Bone marrow (tissue), 2 donors: ENCODE measurements at places on chromosomes 5 and 9.

GRCh38 chr5:123928401-123928800, 416.4 kb downstream of the CSNK1G3 start:
- no peak for DNase-seq

GRCh38 chr9:15915711-15916110, 362.9 kb downstream of the CCDC171 start:
- no peak for DNase-seq

DNA sequence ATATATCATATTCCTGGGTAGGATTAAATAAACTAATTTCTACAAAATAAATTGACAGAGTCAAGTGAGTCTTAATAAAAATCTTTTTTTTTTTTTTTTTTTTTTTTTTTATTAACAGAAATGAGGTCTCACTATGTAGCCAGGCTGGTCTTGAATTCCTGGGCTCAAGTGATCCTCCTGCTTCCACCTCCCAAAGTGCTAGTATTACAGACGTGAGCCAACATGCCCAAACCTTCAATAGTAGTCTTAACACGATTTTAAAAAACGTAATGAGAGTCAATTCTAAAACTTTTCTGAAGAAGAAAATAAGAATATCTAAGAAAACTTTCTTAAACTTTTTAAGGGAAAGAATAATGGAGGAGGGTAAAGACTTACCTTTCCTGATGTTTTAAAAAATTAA, 84.2 kb downstream of the YIPF5 start:
- no peak for DNase-seq

- DNase-seq = no peak
These were observed 235.5 kb upstream of the ACTBL2 start for GRCh38 chr5:57718155-57718554.

DNA sequence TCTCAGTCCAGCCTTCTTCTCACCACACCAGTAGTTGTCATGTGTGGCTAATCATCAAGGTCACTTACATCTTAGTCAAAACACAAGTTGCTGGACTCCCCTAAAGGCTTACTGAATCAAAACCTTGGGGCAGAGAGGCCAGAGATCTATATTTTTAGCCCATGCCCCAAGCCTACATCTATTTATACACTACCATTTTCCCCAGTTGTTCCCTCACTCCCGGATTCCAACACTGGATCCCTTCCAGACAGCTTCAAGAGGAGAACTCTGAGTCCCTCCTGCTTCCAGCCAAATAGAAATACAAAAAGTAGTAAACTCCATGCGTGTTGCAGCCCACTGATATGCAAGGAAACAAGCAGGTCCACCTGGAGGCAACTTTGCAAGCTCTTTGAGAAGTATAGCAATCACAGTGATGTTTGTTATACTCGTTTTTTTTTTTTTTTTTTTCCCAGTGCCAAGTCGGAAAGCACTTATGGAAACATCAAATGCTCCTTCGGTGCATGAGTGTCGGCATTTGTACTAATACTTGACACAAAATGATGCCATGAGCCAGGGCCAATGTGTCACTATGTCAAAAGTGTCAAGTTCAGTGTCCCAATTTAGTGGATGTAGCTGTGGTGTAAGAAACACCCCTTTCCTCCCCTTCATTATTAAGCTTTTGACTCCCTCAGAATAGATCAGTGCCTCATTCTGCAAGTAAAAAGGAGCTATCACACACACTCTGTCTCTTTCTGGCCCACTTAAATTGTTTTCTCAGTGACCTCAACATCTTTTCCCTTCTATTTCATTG, 594.2 kb upstream of the SGCD start:
- no peak for DNase-seq

GRCh38 chr9:127176631-127177030, 54.2 kb upstream of the ANGPTL2 start:
- no peak for DNase-seq

DNA sequence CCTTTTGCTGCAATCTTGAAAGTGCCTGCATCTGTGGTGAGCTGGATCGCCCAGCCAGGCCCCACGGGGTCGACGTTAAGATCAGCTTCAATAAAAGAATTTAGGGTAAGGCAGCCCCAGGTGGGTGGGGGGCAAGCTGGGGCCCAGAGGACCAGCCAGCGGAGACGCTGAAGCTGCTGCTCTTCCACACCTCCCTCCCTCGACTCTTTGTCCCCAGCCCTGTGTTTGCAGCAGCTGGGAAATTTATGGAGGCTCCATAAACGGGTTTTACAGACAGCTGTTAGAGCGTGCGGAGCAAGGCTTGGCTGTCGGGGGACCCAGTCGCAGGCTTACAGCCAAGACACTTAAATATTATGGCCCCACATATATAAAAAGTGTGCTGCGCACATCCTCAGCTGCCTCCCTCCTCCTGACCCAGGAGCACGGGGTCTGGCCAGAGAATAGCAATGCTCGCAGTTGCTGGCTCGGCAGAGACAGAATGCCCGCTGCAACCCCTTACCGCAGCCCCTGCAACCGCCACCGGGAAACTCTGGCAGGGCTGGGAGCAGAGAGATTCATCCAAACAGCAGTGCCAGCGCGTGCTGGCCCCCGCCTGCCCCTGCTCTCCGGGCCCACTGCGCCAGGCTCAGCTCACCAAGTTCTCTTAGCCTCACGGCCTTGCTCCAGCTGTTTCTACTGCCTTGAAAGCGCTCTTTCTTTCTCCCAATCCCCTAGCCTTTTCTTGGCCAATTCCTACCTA, 28.4 kb upstream of the MVB12B start:
- no peak for DNase-seq

DNA sequence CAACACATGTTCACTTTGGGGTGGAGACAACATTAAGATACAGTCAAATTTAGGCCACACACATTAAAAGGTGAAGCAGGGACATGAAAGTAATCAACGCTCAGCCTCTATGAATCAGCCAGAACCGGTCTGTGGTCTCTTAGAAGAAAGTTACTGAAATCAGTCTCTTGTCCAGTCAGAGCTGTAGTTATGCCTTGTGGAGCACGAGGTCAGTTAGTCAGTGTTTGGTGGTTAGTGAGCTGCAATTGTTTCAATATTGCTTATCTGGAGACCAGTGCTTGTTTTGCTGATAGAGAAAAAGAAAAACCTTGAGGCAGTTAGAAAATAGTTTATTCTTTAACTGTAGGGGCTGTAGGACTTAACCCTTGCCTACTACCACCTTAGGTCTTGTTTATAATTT, 157.8 kb upstream of the RASEF start:
- DNase-seq = no peak

DNA sequence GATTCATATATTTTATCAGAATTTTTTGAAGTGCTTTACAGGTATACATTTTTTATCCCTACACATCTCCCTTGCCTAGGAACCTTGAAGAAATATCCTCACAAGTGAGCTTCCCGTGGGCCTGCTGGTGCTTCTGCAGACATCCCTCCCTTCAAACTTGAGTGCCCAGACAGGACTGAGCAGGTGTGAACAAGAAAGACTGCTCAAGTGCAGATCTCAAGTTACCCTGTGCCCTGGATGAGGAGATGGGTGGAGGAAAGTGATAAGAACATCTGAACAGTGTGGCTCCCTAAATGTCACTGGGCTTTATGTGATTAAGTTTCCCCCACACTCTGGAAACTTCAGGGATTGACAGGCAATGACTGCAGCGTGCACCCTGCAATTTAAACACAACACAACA, 209.8 kb downstream of the TLE1 start:
- no peak for DNase-seq

DNA sequence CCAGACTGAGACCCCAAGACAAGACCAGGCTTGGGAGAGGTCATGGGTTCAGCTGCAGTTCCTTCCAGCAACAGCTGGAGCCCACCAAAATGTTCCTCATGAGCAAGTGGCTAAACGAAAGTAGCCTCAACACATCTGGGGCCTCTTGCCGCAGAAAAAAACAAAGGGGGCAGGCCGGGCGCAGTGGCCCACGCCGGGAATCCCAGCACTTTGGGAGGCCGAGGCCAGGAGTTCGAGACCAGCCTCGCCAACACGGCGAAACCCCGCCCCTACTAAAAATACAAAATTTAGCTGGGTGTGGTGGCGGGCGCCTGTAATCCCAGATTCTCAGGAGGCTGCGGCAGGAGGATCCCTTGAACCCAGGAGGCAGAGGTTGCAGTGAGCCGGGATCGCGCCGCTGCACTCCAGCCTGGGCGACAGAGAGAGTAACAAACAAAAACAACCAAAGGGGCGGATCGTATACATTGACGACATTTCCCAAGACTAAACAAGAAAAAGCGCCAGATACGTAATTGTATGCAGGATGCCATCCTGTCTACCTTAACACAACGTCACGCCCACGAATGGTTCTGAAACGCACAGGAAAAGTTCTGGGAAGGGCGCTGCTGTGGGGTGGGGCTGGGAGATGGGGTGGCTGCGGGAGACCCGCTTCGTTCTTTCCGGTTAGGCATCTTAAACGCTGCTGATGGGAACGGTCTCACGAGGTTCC, 1.7 kb downstream of the INPP5E start:
- no peak for DNase-seq

- DNase-seq = no peak
These were observed 378 bp downstream of the GPR151 start for GRCh38 chr5:146515473-146516150.

- DNase-seq = no peak
These were observed 28.2 kb upstream of the PPP2R2B start for GRCh38 chr5:146906803-146907202.

- DNase-seq = no peak
These were observed 15.9 kb upstream of the IFNA14 start for GRCh38 chr9:21255538-21256212.

DNA sequence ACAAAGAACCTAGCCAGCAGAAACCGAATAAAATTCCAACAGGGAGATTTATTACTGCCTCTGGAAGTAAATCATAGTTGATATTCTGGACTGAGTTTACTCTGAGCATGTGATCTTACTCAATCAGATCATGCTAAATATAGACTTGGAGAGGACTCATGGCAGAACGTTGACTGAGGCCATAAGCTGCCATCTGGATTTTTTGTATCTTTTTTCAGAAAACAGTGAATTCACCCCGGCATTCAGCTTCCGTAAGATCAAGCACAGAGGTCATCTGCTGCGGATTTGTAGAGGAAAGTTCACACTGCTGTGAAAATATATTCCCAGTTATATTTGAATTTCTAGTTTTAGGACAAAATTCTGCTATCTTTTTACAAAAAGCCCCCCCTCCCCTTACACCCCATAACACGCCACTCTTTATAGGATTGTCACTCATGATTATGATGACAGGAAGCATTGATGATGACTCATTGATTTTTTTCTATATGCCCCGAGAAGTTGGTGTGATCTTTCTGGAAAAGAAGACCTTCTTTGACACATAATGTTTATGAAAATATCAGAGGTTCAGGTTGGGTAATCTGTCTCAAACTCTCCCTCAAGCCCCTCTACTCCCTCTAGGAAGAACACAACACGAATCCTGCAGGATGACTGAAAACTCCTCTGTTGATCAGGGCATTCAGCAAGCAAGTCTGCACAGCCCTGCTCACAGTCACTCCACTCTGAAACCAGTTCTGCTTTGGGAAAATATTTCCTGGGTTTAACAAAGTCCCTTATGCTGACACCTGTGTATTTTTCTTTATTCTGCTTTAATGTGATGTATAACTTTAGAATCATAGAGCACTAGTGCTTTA, 70.8 kb downstream of the NXNL2 start:
- DNase-seq = no peak

DNA sequence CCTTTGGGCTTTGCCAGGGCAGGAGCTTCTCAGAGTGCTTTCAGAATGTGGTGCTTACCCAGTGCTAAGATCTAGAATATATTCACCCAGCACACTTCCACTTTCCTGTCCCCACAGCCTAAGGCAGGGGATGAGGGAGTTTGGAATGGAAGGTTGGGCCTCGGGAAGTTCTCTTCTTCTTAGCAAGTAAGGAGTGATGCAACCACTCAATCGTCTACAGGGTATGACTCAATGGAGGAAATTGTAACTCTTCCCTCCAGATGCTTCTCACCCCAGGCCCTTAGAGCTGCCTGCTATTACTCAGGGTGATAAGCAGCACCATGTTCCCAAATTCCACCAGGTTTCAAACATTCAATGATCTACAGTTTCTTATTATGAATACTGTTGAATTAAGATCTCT, 30.8 kb upstream of the AGGF1 start:
- no peak for DNase-seq
